ENCODE measurements at places on chromosomes 3 and 15.

DNA sequence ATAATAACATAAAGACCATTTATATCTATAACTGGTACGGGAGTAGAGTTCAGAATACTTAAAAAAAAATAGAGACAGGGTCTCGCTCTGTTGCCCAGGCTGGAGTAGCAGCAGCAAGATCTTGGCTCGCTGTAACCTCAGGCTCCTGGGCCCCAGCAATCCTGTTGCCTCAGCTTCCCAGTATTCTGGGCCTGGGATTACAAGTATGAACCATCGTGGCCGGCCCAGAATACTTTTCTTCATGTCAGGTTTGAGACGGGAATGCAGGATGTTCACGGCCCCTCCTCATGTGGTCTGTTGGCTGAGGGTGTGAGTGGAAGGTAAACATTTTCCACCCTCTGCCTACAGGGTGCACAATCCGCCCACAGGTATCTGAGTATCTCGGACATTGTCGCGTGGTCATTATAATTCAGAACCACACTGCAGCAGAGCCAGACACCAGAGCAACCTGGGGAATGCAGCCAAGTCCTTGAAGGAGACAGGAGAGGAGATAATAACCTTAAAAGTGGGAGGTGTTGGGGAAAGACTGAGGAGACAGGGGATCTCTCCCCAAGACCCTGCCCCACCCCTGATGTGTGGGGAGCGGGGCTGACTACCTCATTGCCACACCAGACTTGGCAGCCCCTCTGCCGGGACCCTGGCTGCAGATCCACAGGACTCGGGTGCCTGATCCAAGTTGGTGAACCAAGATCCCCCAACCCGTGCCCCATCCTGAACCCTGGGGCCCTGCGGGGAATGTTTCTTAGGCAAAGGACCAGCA, 106.8 kb downstream of the ADCY5 start:
- no peak for DNase-seq

- peak; percentile 23 for DNase-seq
Measured at GRCh38 chr3:45684327-45684892, 4.8 kb upstream of the SACM1L start.

DNA sequence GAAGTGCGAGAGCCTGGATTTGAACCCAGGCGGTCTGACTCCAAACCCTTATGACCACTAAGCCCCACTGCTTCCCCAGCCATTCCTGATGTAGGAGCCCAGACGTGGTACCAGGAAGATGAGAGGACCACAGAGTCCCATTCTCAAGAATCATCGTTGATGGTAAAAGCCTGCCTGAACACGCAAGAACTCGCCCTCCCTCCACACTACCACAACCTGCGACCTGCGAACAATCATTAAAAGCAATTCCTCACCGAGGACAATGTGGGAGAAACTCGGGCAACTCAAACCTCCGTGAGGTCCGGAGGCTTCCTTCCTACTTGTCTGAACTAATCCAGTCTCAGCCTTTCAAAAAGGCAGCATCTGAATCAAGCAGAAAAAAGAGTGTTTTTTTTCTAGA, 10.3 kb downstream of the MAGI1 start:
- DNase-seq = no peak

DNA sequence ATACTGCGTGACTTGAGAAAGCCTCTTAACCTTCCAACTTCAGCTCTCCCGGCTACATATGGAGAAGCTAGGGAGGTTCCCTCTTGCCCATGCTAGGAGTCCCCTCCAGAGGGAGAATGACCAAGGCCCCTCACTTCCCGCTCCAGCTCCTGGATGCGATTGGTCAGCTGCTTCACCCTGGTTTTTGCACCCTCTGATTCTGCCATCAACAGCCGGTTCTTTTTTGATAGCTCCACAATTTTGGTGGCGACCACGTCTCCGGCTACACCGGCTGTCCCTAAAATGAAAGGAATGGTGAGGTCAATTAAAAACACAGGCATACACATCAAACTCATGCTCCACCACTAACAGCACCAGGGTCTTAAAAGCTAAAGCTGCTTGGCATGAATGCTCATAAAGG, 20.6 kb downstream of the CCDC13 start:
- no peak for DNase-seq

GRCh38 chr15:74412159-74412558, 21.6 kb downstream of the SEMA7A start:
- no peak for DNase-seq

GRCh38 chr15:25682340-25682739, 180.8 kb downstream of the ATP10A start:
- no peak for DNase-seq

DNA sequence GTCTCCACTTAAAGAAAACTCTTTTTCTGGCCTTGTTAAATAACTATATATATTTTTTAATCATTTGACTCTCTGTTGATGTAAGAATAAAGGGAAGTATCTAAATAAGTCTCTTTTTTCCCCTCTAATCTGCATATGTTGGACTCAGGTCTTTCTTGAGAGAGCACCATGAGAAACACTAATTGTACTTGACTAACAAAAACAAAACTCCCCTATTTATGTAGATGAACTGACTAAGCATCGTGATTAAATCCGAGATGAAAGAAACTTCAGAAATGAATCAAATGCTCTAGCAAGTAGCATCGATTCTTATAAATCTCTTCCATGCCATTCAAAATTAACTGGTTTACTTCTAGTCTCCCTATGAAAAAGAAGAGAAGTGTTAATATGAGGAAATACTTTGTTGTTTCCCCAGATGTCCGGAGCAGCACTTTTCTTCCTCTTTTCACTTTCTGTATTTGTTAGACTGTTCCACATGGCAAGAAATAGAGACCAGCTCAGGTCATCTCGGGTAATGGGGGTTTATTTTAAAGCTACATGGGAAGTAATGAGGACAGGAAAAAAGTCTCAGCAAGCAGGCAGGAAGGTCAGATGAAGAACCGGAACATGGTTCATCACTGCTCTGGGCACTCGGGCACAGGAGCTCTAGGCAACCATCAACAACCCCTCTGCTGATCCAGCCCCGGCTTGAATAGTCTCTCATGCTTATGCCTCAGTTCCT, 288.3 kb downstream of the CNTN6 start:
- no peak for DNase-seq

DNA sequence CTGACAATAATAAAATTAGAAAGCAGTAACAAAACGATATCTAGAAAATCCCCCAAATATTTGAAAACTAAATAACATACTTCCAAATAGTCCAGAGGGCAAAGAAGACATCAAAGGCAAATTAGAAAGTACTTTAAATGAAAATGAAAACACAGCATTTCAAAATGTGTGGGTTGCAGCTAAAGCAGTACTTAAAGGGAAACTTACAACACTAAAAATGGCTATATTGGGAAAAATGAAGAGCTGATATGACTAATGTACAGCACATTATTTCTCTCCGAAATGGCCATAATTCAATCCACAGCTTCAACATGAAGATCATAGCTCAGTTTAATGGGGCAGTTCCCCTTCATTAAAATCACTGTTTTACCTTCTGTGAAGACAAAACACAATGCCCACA, 71.9 kb downstream of the FBXL22 start:
- DNase-seq = no peak

- DNase-seq = no peak
Measured at GRCh38 chr3:139534992-139535879, 4.3 kb downstream of the RBP1 start.

- DNase-seq = no peak
Measured at GRCh38 chr3:188839187-188839695, 332.5 kb upstream of the TPRG1 start.

- DNase-seq = peak; percentile 71
Measured at GRCh38 chr15:61835496-61836106, 224.6 kb downstream of the VPS13C start.

DNA sequence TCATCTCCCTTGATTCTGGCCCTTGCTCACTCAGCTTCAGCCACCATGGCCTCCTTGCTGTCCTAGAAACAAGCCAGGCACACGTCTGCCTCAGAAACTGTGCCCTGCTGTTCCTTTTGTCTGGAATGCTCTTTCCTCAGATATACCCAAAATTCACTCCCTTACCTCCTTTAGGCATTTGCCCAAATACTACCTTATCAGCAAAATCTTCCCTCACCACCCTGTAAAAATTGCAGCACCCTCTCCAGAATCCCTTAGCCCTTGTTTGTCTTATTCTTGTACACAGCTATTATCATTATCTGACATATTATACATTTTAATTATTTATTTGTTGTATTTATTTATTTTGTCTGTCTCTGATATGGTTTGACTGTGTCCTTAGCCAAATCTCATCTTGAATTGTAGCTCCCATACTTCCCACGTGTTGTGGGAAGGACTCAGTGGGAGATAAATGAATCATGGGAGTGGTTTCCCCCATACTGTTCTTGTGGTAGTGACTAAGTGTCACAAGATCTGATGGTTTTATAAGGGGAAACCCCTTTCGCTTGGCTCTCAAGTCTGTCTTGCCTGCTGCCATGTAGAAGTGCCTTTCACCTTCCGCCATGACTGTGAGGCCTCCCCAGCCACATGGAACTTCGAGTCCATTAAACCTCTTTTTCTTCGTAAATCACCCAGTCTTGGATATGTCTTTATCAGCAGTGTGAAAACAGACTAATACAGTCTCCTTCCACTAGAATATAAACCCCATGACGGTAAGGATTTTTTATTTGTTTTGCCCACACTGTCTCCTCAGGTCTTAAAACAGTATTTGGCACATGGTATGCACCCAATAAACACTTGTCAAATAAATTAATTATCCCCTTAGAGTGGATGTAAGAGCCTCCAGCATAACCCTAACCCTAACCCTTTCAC, 60.0 kb upstream of the STT3B start:
- DNase-seq = peak; percentile 62

DNA sequence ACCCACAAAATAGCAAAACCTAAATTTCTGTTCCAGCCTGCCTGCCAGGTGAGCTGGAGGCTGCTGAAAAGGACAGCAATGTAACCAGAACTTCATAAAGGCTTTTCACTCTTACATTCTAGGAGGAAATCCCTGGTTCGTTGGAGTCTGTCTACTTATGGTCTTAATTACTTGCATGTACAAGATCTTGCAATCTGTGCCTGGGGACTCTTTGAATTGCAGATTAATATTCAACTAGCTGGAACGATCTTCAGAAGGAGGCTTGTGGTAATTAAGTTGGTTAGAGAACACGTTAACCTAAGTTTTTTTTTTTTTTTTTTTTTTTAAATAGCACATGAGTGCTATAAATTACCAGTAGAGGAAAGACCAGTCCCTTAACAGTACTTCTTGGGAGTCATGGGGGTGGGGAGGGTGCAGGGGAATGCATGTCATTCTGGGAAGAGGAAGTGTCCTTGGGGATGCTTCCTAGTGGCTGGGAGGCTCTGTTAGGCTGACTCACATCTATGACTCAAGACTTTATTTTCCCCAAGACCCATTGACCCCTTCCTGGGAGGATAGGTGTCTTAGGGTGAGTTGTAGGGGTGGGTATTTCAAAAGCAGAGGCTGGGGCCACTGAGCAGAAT, 139.8 kb downstream of the RAB11A start:
- DNase-seq = no peak

DNA sequence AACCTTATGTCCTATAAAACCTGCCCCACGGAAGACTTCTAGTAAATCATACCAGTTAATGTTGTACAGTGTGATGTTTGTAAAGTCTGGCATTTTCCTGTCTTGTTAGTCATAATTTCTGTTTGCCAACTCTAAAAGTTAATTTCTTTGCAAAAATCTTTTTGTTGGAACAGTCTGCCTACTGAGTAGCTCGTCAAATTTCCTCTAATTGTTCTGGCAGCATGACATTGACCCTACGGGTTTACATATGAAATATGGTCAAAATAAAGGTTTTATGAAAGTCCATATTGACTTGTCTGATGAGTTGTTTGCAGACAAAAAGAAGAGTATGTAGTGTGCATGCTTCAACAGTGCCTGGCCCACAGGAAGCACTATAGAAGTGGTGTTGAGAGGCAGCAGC, 79.8 kb upstream of the SOX2 start:
- DNase-seq = no peak

DNA sequence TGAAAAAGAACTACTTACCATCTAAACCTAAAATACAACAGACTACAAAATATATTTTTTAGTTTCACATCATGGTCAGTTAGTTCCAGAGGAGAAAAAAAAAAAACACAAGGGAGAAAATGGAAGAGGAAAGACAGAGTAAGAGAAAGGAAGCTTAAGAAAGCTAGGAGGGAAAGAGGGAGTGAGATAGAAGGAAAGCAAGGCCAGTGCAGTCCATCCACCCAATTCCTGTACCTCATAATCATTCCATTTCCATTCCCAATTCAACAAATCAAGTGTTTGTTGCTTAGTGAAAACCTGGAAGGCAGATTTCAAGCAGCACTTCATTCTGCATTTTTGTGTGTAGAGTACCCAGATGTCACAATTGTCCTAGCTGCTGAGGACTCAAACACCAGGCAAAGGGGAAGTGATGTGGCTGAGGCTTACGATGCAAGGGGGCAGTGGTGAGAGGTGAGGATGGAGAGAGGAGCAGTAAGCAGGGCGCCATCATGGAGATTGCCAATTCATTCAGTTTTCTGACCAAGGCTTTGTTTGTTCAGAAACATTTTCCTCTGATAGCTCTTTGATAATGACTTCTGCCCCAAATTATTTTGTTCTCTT, 83.6 kb upstream of the GSK3B start:
- DNase-seq = no peak

GRCh38 chr15:91284758-91285466, 184.9 kb downstream of the SV2B start:
- no peak for DNase-seq

DNA sequence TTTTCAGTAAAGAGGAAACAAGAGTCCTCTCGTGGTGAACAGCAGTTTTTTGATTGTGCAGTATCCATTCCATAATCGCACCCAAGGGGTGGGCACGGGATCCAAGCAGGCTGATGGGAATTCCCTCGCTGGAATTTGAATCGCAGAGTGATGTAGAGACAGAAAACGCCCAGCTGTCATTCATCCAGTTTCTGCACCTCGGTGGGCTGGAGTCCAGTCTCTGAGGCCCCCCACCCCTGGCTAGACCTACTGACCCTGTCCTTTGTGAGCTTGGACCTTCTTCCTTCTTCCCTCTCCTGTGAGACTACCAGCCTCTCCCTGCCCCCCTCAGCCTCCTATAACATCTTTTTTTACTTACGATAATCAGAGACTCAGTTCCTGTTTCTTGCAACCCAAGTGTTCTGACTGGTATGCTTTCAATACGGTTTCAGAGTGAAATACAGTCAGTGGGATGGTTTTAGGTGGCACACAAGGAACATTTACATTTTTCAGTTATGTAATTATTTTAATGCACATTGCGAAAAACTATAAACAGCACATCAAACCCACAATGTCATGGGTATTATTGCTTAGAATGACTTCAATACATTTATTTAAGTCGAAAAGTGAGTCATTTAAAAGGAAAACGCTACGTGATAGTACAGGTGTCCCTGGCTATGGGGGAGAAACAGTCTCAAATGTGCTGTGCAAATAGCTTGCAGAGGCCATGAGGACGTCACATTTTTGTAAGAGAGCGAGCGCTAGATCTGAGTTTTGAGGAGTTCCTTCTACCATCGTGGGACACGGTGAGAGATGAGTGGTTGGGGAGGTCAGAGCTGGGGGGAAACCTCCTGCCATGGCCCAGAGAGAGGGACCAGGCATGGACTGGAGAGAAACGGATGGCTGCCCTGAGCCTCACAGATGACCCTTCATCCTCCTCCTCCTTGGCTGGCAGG, 37.5 kb upstream of the CHST2 start:
- peak; percentile 51 for DNase-seq

Data from activated naive CD4-positive, alpha-beta T cell treated with anti-CD3 and anti-CD28 coated beads for 36 hours (primary cell).